B cell (primary cell): ENCODE measurements at places on chromosomes 1 and 21. TPM values are rescaled to one million over a fixed set of nuclear protein-coding genes. Genes with fewer than 3 reads are reported as not detected.

TAS1R2 gene
- total RNA-seq: not detected in 2 replicates

GRCh38 chr1:36359383-36359782, 26.3 kb downstream of the STK40 start:
- H3K27ac ChIP-seq: peak overlapping the region; percentile 74
- peaks cover 20% of the 10 kb centered on the region for H3K4me1 ChIP-seq
- peaks cover 73% of the 10 kb centered on the region for H3K36me3 ChIP-seq
- peak; percentile 73 for DNase-seq
- no peak overlapping the region for H3K4me3 ChIP-seq

- H3K27ac ChIP-seq: no peak overlapping the region
- H3K4me3 ChIP-seq: no peak overlapping the region
- no peaks in the 10 kb centered on the region for H3K36me3 ChIP-seq
- no peak for DNase-seq
- no peaks in the 10 kb centered on the region for H3K27me3 ChIP-seq
- H3K4me1 ChIP-seq: no peaks in the 10 kb centered on the region
These were observed 99.1 kb downstream of the ASTN1 start for GRCh38 chr1:177065430-177065829.

- peaks cover 8% of the 10 kb centered on the region for H3K27me3 ChIP-seq
- no peaks in the 10 kb centered on the region for H3K36me3 ChIP-seq
- DNase-seq: no peak
- H3K27ac ChIP-seq: no peak overlapping the region
- peaks cover 13% of the 10 kb centered on the region for H3K4me1 ChIP-seq
- no peak overlapping the region for H3K4me3 ChIP-seq
These were observed 6.5 kb upstream of the HAPLN2 start for GRCh38 chr1:156612666-156613065.

AADACL3 gene
- total RNA-seq: not detected in 2 replicates

DNA sequence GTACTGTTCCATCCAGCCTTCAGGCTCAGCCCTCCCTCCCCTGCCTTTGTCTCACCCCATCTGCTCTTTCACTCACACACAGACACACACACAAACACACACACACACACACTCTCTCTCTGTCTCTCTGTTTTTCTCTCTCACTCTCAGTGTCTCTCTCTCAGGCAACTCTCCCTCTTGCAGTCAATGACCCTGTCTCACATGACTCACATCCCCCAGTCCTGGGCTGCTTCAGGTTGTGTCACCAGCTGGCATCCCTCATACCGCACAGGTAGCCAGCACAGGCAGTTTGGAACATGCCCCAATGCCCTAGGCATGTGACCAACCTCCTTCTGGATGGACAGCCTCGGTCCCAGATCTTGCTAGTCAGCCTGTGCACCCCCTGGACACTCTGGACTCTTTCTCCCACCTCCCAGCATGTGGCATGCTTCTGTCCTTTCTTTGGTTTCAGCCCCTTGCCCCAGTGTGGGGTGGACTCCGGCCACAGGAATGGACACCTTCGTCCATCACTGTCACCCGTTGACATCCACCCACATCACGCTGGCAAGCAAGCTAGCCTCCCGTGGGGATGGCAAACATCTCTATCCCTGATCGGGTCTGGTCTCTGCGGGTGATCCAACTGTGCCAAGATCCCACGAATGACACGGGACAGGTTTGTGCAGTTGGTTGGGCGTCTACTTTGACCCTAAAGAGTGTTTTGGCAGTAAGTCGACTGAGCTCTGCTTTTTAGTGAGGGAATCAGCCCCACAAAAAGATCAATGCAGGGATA, 23.4 kb upstream of the FCGR2A start:
- H3K4me3 ChIP-seq: no peak overlapping the region
- H3K36me3 ChIP-seq: no peaks in the 10 kb centered on the region
- no peaks in the 10 kb centered on the region for H3K4me1 ChIP-seq
- no peak overlapping the region for H3K27ac ChIP-seq
- H3K27me3 ChIP-seq: no peaks in the 10 kb centered on the region

GRCh38 chr1:111556325-111557037, 53.0 kb upstream of the ADORA3 start:
- H3K27ac ChIP-seq: no peak overlapping the region
- no peaks in the 10 kb centered on the region for H3K27me3 ChIP-seq
- H3K36me3 ChIP-seq: no peaks in the 10 kb centered on the region

DNA sequence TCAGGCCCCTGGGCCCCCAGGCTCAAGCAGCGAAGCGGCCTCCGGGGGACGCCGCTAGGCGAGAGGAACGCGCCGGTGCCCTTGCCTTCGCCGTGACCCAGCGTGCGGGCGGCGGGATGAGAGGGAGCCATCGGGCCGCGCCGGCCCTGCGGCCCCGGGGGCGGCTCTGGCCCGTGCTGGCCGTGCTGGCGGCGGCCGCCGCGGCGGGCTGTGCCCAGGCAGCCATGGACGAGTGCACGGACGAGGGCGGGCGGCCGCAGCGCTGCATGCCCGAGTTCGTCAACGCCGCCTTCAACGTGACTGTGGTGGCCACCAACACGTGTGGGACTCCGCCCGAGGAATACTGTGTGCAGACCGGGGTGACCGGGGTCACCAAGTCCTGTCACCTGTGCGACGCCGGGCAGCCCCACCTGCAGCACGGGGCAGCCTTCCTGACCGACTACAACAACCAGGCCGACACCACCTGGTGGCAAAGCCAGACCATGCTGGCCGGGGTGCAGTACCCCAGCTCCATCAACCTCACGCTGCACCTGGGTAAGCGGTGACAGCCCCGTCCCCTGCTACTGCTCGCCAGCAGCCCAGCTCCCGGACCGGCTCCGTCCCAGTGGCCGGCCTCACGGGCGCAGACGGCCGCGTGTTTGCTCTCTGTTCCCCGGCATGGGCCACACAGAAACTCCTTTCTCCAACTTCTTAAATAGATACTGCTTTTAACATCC, 539 bp downstream of the LAMC1 start:
- H3K4me1 ChIP-seq: peaks cover 19% of the 10 kb centered on the region
- H3K27ac ChIP-seq: no peak overlapping the region
- H3K4me3 ChIP-seq: peak overlapping the region; percentile 67
- no peaks in the 10 kb centered on the region for H3K36me3 ChIP-seq
- no peaks in the 10 kb centered on the region for H3K27me3 ChIP-seq

- peak overlapping the region; percentile 25 for H3K4me3 ChIP-seq
- peak; percentile 27 for DNase-seq
- H3K4me1 ChIP-seq: peaks cover 37% of the 10 kb centered on the region
- no peak overlapping the region for H3K27ac ChIP-seq
These were observed 624 bp downstream of the RIPK4 start for GRCh38 chr21:41765973-41766882.

DNA sequence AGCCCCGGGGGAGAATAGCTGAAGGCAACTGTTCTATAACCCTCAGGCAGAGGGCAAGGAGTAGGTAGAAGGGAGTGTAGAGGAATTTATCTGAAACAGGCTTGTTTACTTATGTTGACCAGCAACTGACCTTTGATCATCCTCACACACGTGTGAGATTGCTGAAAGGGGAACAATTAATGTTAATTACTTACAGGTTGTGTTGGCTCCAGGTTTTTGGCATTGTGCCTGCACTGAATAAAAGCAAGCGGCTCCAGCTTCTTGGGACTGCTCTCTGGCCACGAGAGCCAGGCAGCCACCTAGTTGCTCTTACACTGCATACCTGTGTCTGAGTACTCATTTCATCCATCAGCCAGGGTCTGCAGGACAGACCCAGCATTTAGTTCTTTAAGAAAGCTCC, 41.3 kb upstream of the ARHGEF10L start:
- H3K27ac ChIP-seq: no peak overlapping the region
- H3K4me1 ChIP-seq: no peaks in the 10 kb centered on the region
- no peaks in the 10 kb centered on the region for H3K27me3 ChIP-seq
- H3K4me3 ChIP-seq: no peak overlapping the region
- H3K36me3 ChIP-seq: no peaks in the 10 kb centered on the region
- no peak for DNase-seq

DNA sequence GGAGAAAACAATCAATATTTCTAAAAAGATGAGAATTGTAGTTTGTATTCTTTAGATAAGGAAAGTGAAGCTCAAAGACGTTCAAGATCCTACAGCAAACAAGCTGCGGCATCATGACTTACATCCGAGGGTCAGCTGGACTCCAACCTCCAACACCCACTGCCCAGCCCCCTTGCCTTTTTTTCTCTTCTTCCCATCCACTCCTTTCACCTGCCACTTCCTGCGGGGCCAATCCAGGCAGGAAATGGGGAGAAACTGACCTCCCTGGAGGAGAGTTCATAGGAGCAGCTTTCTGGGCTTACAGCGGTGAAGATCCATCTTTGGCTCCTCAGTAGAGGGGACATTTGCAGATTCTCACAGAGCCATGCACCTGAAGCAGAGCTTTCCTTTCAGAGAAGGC, 361.5 kb downstream of the PTPRU start:
- no peak for DNase-seq
- H3K27me3 ChIP-seq: no peaks in the 10 kb centered on the region
- H3K27ac ChIP-seq: no peak overlapping the region
- H3K4me3 ChIP-seq: no peak overlapping the region
- H3K4me1 ChIP-seq: no peaks in the 10 kb centered on the region
- H3K36me3 ChIP-seq: no peaks in the 10 kb centered on the region

DNA sequence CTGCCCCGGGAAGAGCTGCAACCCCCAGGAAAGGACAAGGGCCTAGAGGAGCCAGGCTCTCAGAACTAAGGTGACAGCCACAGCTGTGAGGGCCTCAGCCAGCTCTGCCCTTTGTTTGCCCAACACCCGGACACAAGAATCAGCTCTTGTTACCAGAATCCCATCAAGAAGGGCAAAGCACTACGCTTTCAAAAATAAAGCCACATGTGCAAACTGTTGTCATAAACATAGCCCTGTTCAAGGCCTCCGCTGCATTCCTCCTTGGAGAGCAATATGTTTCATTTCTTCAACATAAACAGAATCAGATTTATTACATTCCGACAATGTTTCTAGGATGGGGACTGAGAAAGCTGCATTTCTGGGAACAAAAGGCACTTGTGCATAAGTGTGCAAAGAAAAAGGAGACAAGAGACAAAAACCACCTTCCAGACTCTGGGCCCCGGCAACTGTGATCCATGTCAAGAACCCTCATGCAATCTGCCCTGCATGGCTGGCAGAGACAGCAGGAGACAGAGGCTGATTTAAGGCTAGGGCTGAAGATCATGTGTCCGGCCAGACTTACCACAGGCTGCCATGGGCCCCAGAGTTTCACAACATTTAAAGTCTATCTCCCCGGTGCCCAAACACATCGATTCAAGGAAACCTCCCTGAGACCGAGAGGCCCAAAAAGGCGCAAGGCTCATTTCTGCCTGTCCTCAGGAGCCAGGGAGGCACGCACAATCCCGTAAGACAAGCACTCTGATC, 71.0 kb downstream of the SSBP3 start:
- H3K27me3 ChIP-seq: no peaks in the 10 kb centered on the region
- H3K4me3 ChIP-seq: no peak overlapping the region
- H3K4me1 ChIP-seq: no peaks in the 10 kb centered on the region
- H3K27ac ChIP-seq: no peak overlapping the region

CYP2J2 gene
- total RNA-seq: 0.34 and 0.41 TPM in 2 replicates

DNA sequence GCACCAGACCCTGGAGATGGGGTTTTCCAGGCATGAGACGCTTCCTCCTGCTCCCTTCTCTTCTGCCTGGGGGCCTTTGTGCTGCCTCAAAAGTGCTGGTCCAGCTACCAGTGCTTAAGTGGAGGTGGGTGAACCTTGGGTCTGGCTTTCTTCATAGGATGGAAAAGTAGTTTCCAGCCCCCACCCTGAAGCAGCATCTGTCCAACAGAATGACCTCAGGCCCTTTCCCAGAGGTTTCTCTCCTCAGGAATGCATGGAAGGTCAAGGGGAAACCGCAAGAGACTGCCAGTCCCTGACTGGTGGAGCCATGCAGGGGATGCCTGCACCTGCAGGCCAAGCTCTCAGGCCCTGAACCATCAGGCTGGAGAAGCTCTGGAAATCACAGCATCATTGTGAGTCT, 63.8 kb downstream of the HMGB4 start:
- H3K27ac ChIP-seq: no peak overlapping the region
- peaks cover 3% of the 10 kb centered on the region for H3K27me3 ChIP-seq
- no peak for DNase-seq
- no peaks in the 10 kb centered on the region for H3K4me1 ChIP-seq

DNA sequence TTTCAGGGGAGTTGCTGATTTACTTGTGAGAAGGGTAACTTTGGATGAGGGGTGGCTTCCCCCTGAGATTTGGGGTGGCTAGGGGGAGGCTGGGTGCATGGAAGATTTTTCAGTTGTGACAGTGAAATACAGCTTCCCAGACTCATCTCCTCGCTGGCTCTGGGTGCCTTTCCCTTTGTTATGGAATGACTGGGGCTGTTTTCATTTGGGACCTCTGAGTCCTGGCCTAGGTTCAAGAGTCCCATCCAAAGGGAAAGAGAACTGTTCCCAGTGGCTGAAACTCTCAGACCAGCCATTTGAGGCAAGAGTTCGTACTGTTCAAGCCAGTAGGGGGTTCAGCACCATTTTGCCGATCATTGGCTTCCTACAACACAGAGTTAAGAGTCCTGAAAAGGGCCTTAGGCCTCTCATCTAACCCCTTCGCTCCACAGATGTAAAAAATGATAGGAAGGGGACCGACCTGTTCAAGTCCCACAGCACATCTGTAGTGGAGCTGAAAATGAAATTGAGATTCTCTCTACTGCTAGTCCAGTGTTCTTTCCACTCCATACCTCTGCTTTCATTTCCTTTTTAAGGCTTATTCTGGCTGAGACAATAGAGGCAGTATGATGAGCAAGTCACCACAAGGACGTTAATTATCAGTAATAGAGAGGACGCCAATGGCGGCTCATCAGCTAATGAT, 958 bp downstream of the DDR2 start:
- no peaks in the 10 kb centered on the region for H3K36me3 ChIP-seq
- no peak overlapping the region for H3K4me3 ChIP-seq
- H3K4me1 ChIP-seq: no peaks in the 10 kb centered on the region
- DNase-seq: no peak
- H3K27me3 ChIP-seq: peaks cover 4% of the 10 kb centered on the region

- no peak for DNase-seq
- no peaks in the 10 kb centered on the region for H3K27me3 ChIP-seq
- no peak overlapping the region for H3K4me3 ChIP-seq
- peaks cover 8% of the 10 kb centered on the region for H3K36me3 ChIP-seq
These were observed 72.5 kb downstream of the ANGPTL1 start for GRCh38 chr1:178798232-178798861.

SELENBP1 gene
- 0.22 and 0.37 TPM in 2 replicates for total RNA-seq

PRKAA2 gene
- total RNA-seq: not detected in 2 replicates

DNA sequence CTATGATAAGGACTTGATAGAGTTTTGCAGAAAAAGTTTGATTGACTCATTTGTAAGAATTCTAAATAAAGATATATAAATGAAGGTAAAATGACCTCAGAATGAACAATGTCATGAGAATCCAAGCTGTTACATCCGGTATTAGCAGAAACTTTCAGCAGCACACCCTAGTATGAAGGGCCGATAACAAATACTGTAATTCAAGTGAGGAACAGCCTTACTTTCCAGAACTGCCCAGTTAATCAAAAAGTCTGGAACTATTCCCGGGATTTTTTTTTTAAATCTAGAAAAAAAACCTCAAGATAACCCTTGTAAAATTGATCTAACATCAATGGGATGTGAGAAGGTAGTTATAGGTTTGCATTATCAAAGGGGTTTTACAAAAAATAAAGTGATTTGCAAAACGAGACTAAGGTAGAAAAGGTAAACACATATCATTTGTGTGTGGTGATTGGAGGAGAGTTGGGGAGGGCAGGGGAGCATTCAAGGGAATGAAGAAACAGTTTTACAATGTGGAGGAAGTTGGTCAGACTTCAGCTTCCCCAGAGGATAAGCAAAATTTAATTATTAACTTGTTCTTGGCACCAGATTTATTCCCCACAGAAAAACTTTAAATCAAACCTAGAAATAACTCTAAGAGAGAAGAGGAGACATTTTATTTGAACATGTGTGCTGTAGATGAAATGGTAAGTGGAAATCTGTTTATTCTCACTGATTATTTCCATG, 75.9 kb upstream of the VCAM1 start:
- no peaks in the 10 kb centered on the region for H3K36me3 ChIP-seq
- no peak overlapping the region for H3K27ac ChIP-seq
- H3K27me3 ChIP-seq: peaks cover 7% of the 10 kb centered on the region
- H3K4me3 ChIP-seq: no peak overlapping the region

CELA2B gene
- not detected in 2 replicates for total RNA-seq

ADAM30 gene
- not detected in 2 replicates for total RNA-seq

MAGI3 gene
- 0.67 and 0.83 TPM in 2 replicates for total RNA-seq
